ENCODE measurements at places on chromosomes 11 and 22.
A peak's percentile ranks its signal among the peaks of the same experiment; 100 is the strongest.

DNA sequence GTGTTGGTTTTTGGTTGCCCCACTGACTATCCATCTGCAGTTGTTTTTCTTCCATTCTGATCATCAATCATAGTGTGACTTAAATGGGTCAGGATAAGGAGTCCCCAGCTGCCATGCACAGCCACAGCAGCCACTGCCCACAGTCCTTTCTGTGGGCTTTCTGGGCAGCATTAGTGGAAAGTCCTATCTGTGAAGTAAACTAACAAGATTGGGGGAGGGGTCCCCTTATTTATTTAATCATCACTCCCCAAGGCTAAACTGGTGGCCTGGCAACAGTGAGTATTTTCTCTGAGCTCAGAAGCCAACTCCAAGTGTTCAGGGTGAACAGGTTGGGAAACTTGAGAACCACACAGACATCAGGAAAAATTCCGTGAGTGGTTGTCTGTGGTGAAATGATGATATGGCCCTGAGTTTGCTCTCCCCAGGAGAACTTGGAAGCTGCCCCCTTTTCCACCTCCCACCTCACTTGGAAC is 145.0 kb downstream of the CCDC34 start:
- DNase-seq, result no peak

- DNase-seq, result no peak
Measured at GRCh38 chr22:38046070-38046748, 11.0 kb upstream of the PICK1 start.

- no peak for DNase-seq
Measured at GRCh38 chr11:17197431-17197898, 10.3 kb downstream of the PIK3C2A start.

- DNase-seq, result no peak
Measured at GRCh38 chr11:77322506-77322905, 21.0 kb upstream of the GDPD4 start.

DNA sequence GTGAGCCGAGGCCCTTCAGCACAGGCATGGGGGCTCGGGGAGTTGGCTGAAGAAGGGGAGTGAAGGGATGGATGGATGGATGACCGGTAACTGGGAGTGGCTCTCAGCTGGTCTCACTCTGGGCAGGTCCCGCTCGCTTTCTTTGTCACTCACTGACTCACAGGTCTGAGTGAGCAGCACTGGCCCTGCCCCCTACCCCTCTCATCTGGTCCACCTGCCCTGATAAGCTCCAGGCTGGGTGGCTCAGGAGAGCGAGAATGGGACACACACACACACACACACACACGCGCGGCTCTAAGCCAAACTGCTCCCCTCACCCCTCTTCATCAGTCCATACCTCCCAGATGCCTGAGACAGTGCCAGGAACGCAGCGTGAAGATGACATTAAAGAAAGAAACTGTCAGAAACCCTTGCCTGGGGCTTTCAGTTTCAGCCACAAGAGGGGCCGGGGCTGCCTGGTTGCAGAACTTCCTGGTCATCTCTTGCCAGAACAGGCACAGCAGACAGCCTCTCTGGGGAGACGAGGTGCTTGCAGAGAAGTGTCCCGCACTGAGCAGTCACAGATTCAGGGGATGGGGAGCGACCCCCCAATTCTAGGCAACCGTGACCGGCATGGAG is 16.5 kb upstream of the SHISAL1 start:
- DNase-seq, result peak; percentile 35

- DNase-seq, result no peak
Measured at GRCh38 chr11:127649958-127650357, 649.4 kb upstream of the KIRREL3 start.

DNA sequence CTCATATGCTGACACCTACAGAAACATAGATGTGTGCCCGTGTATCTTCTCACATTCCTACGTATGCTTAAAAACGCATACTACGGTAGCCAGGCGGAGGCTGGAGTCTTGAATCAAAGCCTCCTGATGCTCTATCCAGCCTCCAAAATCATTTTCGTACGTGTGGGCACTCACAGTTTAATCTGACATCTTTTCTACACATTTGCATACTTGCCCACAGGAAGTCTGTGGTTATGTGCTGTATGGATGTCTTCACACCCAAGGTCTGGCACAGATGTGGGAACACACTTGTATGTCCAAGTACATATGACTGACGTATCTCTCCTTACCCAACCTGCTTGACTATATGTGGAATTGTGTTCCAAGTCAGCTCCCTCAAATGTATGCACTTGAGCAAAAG is 561.8 kb upstream of the CADM1 start:
- DNase-seq, result no peak

- no peak for DNase-seq
Measured at GRCh38 chr11:117192401-117192875, 6.7 kb upstream of the TAGLN start.

- DNase-seq, result no peak
Measured at GRCh38 chr22:17536269-17536668, 27.0 kb upstream of the SLC25A18 start.

Data from A673 (cell line).